ENCODE measurements at places on chromosomes 4 and X.

DNA sequence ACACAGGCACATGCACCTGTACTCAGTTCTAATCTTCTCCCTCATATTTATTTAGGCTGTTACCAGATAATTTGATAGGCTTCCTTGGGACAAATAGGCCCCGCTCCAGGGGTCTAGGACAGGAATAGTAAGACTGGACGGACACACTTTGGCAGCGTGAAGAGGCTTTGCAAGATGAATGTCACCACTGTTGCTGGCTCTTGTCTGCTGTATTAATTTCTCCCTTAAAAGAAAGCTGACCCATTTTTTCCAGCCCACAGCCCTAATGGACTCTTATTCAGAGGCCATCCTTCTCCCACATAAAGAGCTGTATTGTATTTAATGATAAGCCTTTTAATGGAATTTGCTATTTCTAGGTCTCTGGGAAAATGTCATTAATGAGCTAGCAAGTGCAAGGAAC lies 18.0 kb downstream of the FAM184B start:
- DNase-seq = no peak

DNA sequence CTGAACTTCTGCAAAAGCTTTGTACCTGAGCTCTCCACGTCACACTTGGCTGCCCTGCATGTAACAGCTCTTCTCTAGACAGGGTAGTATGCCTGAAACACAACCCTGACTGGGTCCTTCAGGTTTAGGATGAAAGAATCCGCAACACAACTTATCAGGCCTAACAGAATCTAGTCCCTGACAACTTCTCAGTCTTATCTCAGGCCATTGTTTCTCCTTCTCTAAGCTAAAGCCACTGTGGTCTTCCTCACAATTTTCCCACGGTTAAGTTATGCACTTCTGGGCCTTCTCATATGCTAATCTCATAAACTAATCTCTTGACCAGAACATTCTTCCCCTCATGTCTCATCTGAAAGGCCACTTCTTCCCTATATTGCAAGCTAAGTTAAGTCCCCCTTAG lies 10.8 kb upstream of the TMPRSS11B start:
- no peak for DNase-seq

- DNase-seq = no peak
These were observed 80.0 kb downstream of the CLDN34 start for GRCh38 chrX:10047133-10047532.

DNA sequence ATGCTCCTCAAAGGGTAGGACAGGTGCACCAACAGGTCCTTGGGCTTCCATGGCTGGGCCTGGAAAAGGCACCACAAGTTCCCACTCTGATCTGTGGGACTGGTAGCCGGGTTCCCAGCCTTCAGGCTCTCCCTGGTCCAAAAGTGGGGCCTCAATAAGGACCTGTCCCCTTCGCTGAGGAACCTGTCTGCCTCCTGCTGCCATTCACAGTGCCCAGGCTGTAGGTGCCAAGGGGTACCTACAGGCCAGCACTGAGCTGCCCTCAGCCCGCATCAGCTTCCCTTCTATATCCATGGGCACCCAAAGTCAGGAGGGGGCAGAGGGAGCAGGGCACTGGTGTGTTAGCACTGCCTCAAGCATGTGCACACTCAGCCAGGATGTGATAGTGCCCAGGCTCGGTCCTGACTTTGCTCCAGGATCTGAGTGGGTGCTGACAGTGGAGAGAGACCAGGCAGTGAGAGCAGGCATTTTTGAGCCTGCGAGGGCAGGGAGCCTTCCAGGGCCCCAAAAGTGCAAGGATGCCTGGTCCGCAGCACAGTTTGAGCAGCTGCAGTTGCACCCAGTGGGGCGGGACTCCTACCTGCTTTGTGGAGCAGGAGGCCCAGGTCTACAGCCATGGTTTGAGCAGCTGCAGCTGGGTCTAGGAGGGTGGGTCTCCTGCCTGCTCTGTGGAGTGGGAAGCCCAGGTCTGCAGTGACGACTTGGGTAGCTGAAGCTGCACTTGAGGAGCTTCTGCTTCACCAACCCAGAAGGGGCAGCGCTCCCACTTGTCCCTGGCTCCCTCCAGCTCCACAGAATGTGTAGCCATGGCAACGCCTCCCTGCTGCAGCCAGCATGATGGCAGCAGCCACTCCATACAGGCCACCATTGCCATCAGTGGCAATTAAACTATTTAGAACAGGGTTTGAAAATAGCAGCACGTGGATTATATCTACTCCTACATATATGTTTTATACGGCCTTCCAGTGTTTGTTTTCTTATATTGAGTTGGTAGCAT lies 376.4 kb downstream of the KCTD8 start:
- no peak for DNase-seq

DNA sequence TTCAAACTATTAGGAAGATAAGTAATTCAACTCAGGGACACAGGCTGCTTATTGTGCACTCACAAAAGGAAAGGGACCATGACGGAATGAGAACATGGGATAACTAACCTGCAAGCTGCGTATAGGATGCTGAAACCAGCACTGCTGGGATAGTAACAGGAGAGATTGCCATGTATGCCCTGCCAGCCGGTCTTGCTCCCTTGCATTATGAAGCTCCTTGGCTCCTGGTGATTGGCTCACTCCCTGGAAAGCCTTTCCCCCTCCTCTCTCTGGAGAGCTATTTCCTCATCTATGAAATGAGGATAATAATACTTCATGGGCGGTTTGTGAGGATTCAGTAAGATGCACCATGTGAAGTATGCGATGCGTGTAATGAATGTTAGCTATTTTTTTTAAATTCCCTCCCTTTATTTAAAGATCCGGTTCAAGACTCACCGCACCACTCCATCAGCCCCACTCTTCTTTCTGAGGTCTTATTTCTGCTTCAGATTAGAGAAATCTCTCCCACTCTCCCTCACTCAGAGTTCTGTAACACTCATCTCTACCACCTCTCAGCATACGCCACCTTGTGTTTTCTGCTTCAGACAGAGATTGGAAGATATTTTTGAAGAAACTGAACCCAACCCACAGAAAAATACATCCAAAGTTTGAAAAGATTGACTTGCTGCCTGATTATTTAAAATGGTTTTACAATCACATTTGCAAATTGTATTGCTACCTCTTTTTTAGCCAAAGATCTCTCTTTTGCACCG lies 18.4 kb downstream of the MSMO1 start:
- DNase-seq = no peak

Data from CD4-positive, alpha-beta T cell treated with Interferon alpha-2 for 1 hour (primary cell).